Melanocyte of skin (primary cell): ENCODE measurements at places on chromosomes 16 and 17. TPM values are rescaled to one million over a fixed set of nuclear protein-coding genes. Genes with fewer than 3 reads are reported as not detected.

Gene AGRP
- total RNA-seq: not detected in 2 replicates

Gene COL1A1
- total RNA-seq: 2.1 and 62.5 TPM in 2 replicates

Gene SLFN12L
- total RNA-seq: 0.36 TPM in 1 of 2 replicates, not detected in the other

Gene IRX6
- total RNA-seq: 2.1 and 3.6 TPM in 2 replicates

Gene CD300LB
- total RNA-seq: not detected in 2 replicates

Gene ENPP7
- not detected in 2 replicates for total RNA-seq

Gene ADAP2
- total RNA-seq: under 0.01 TPM in 1 of 2 replicates, not detected in the other

Gene CDH5
- 0.34 and 0.36 TPM in 2 replicates for total RNA-seq

Gene CDRT4
- total RNA-seq: 1.8 TPM in 1 of 2 replicates, not detected in the other

Gene MOSMO
- 10.3 and 16.4 TPM in 2 replicates for total RNA-seq

Gene CBFA2T3
- total RNA-seq: not detected in 2 replicates

Gene YBX2
- 0.67 TPM in 1 of 2 replicates, not detected in the other for total RNA-seq

Gene CDH11
- 18.9 and 21.1 TPM in 2 replicates for total RNA-seq

Gene CRYBA1
- not detected in 2 replicates for total RNA-seq

Gene ASPSCR1
- total RNA-seq: 23.6 and 26.8 TPM in 2 replicates

Gene AOC3
- total RNA-seq: under 0.01 TPM in 2 replicates

Gene PIK3R5
- 0.69 TPM in 1 of 2 replicates, not detected in the other for total RNA-seq

Gene SUPT6H
- total RNA-seq: 45.1 and 51.3 TPM in 2 replicates

Gene AMDHD2
- total RNA-seq: 140 and 147 TPM in 2 replicates

Gene C17orf113
- under 0.01 TPM in 1 of 2 replicates, not detected in the other for total RNA-seq

Gene TAT
- total RNA-seq: not detected in 2 replicates
